Stimulated activated CD4-positive, alpha-beta T cell treated with anti-CD3 and anti-CD28 coated beads, Interleukin-15, amount 100 ng/mL, for 1 hour (primary cell): ENCODE measurements at places on chromosomes 4 and X.

GRCh38 chrX:55640854-55641253 is 17.7 kb downstream of the FOXR2 start:
- no peak for DNase-seq

DNA sequence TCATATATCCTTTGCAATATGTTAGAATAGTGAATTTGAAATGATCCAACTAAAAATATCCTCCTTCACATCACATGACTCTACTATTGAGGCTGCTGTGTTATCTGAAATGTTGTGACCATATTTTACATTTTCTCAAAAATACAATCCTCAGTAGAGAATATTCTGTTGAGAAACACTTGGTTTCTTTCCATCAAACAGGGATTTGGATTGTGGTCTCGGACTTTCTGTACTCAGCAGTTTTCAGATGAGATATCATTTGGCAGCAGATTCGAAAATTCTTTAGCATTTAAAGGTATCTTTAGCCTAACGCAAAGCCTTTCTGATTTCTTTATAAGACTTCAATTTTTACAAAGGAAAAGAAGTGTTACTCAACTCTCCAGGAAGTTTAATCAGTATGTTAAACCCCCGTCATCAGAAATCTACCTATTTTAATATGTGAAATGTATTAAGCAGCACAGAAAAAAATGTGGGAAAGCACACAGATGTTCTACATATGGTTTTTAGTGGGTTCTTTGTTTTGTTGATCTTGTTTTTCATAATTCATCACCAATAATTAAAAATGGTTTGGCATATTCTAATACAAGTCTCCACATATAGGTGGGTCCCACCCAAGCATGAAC is 55.4 kb upstream of the ANXA3 start:
- DNase-seq, result no peak

GRCh38 chr4:70927502-70928137 is 25.5 kb downstream of the MOB1B start:
- DNase-seq, result no peak

DNA sequence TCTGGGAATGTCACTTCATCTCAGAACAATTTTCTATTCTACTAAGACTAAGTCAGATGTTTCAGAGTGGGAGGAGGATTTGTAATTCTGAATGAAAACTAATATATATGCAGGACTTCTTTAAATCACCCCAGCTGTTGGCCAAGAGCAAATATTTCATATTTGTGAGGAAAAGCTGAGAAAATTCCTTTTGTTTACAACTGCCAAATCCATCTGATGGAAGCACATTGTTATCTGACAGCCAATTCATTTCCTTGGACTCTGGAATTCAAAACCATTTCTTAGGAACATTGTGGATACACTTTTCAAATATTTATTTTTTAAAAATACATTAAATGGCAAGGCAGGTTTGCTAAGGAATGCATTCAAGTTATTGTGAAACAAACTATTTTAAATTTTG is 8.0 kb downstream of the SLIT2 start:
- no peak for DNase-seq

DNA sequence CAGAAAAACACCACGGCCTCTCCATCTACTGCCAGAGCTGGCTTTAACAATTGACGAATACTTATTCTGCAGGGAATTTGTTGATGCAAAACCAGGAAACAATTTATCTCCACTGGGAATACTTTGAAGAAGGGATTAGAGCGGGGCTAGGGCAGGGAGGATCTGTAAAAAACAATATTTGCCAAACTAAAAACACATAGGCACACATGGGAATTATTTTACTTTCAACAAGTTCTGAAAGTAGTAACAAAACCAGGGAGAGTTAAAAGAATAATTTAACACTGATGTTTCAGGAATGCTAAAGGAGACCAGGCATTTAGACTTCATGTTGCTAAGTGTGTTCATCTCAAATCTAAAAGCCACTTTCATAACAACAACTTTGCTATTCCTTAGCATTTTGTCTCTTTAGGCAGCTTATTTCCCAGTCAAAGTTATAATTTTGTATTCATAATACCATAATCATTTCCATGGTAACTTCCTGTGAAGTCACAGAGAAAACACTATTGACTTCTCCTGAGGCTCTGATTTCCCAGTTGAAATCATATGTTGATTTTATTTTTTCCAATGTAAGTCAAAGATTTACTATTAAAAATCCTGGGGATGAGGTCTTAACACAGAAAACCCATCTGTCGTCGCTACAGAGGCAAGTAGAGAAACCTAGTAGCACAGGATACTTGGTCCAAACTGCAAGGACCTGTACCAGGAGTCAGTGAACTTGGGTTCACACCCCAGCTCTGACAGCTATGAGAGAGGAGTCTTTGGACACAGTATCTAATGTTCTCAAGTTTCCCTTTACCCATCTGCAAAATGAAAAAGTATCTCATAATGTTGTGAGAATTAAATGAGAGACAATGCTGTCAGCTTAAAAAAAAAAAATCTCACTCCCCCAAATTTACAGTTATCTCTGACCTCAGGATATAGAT is 69.3 kb downstream of the SH3RF1 start:
- no peak for DNase-seq

- DNase-seq, result no peak
Measured at GRCh38 chr4:168630445-168631187, 133.8 kb downstream of the PALLD start.

- no peak for DNase-seq
Measured at GRCh38 chrX:24603191-24603590, 44.0 kb downstream of the PCYT1B start.

- DNase-seq, result no peak
Measured at GRCh38 chrX:10166731-10167151, 10.0 kb downstream of the CLCN4 start.

DNA sequence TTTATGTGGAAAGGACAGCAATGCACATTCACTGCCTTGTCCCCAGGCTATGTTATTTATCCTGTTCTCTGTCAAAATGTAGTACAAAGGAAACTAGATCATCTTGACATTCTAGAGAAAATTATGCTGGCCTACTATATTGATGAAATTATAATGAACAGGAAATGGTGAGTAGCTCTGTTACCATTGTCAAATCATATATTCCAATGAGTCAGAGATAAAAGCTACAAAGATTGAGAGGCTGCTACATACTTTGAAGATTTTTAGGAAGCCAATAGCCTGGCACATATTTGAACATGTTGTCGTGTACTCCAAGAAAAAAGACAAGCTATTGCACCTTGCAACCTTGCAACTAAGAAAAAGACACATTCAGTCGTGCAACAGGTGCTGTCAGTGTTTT is 52.7 kb upstream of the TET2 start:
- DNase-seq, result no peak

- DNase-seq, result no peak
Measured at GRCh38 chr4:78323439-78323838, 228.1 kb upstream of the ANXA3 start.

GRCh38 chrX:22081475-22082092 is 49.5 kb downstream of the PHEX start:
- no peak for DNase-seq
